ENCODE measurements at places on chromosomes 5 and 9.
A peak's percentile ranks its signal among the peaks of the same experiment; 100 is the strongest.

GRCh38 chr9:124411514-124412227 lies 3.6 kb downstream of the PSMB7 start:
- no peak for DNase-seq

DNA sequence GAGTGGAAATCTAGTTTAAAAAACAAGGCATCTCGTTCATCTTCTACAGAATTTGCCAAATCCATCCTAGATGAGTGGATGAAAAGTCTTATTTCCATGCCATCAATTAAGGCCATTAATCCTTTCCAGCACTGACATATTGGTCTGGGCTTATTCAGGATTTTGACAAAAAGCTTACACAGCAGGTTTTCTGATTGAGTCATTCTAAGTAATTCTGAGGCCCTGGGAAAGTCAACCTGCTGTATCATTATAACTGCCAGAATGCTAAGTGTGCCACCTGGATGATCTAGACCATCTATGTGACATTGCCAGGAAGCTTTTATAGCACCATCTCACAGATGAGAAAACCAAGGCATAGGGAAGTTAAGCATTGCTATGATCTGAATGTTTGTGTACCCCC lies 132.1 kb upstream of the MAP3K1 start:
- DNase-seq, result no peak

GRCh38 chr5:14545308-14545707 lies 36.3 kb upstream of the OTULINL start:
- DNase-seq, result no peak

GRCh38 chr5:181164076-181164952 lies 16.9 kb downstream of the OR2V2 start:
- DNase-seq, result no peak

- DNase-seq, result peak; percentile 73
Measured at GRCh38 chr5:65769539-65769938, 47.5 kb downstream of the NLN start.

DNA sequence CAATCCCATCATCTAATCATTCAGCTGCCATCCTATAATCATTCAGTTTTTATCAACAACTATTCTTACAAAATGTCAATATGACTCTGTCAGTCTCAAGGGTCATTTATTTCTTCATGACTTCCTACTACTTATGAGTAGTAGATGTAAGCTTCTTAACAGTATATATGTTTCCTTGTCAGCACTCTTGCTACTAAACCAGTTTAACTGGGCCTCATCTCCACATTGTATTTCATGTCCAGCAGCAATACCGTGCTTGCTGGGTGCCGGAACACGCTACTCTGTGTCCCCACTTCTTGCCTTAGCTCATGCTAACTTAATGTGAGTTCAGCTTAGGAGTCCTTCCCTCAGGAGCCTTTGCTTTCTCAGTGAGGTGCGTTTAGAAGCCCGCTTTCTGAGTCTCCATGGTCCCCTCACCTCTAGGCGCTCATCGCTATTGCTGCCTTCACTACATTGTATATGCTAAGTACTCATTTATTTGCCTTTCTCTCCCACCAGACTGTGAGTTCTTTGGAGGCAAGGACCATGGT lies 32.9 kb downstream of the ELL2 start:
- DNase-seq, result no peak

DNA sequence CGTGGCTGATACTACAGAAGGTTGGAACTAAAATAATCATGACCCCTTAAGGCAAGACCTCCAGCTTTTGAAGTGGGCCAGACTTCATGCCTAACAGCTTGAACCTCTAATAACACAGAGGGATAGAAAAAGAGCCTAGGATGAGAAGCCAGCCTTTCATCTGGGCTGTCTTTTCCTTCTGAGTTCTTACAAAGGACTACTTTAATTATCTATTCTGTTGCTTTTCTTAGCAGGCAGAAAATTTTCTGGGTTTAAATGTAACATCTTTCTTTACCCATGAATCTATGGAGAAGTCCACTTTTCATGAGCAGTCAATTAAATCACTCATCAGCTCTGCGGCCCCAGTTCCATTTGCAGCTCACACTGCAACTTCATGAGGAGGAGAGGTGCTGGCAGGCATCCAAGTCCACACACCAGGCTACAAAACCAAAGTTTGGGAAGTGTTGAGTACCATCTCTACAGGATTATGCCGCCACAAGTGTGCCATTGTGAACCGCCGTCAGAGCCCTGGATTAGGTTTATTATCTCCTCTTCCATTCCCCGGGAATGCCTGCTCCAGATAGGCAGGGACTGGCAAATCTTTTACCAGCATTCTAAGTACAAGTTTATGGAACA lies 192.0 kb downstream of the TLE4 start:
- no peak for DNase-seq

- DNase-seq, result no peak
Measured at GRCh38 chr9:69582018-69582417, 90.2 kb downstream of the APBA1 start.

GRCh38 chr9:118321788-118322187 lies 617.6 kb downstream of the TLR4 start:
- DNase-seq, result no peak

DNA sequence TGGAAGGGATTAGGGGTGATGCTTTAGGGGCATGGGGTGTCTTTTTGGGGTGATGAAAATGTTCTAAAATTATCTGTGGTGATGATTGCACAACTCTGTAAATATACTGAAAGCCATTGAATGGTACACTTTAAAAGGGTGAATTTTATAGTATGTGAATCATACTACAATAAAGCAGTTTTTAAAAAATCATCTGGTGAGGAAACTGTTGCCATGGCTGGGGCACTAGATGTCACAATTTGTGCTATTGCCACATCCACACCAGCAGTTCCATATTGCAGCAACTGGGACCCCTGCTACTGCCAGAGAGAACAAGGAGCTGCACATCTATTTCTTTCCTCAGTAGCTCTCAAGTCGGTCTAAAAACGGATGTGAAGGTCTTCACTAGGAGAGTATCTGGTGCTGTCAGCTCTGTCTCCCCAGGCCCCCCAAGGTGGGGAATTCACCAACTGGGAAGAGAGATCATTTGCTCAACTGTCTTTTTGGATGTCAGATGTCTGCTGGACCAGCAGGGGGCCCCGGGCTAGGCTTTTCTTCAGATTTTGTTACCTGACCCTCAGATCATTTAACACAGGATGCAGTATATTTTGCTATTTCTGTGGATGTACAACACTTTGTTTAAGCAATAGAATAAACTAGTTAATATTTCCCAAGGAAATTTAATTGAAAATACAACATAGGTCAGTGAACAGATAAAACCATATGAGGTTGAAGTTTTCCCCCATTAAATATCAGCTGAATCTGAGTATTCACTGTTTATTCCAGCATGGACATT lies 13.2 kb downstream of the CMYA5 start:
- DNase-seq, result no peak

- no peak for DNase-seq
Measured at GRCh38 chr9:106897236-106897635, 34.3 kb downstream of the ZNF462 start.

DNA sequence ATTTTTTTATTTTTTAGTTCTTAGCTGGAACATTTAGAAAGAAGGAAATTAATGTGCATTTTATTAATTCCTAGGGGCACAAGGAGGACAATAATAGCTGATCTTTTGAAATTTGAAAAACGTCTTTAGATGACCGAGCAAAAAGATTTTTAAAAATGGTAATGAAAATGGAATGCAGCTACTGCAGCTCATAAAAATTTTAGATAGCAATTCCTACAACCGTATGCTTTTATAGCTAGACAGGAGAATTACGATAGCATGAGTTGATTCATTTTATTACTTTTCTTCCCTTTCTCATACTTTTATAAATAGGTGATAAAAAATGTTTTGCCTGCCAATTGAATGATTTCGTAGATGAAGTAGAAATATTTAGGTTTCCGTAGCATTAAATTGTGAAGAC lies 13.7 kb upstream of the RUFY1 start:
- no peak for DNase-seq

DNA sequence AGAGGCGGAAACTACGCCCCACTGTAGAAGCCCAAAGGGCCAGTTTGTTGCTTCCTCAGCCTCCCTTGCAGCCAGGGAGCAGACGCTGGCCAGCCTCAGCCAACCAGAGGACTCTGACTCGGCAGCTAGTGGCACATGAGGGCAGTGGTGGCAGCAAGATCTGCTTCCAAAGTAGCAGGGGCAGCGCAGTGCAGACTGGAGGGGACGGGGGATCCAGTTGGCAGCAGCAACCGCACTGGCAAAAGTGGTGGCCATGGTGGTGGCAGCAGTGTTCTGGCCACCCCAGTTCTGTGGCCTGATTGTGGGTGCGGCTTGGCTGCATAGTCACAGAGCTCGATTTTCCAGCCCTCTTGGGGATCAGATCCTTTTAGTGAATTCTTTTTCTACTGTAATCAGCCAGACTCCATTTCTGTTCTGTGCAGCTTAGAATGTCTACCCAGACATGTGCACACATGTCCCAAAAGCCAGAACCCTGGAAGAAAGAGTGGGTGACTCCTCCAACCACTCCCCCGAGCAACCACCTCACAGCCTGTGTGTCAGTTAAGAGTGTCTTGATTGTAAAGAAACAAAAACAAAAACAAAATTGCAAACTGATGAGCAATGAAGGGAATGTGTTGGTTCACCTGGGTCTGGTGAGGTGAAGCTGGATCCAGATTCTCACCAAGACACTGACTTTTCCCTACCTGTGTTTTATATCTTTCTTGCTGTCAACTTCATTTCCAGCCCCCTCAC lies 11.0 kb upstream of the ZBTB43 start:
- no peak for DNase-seq

GRCh38 chr9:121189660-121190059 lies 12.0 kb downstream of the RAB14 start:
- DNase-seq, result no peak

All from AG09319 (cell line).